Large intestine (tissue), 12 donors: ENCODE measurements at places on chromosomes 2 and 18. TPM values are rescaled to one million over a fixed set of nuclear protein-coding genes. Genes with fewer than 3 reads are reported as not detected.

SERPINB12 gene
- polyA plus RNA-seq, result not detected

OXER1 gene
- 12.2 TPM for polyA plus RNA-seq

KIAA2012 gene
- polyA plus RNA-seq, result 0.28 TPM

CEBPZOS gene
- 49.9 TPM for polyA plus RNA-seq

SLC20A1 gene
- 42.1 TPM for polyA plus RNA-seq

CYP27C1 gene
- 2.0 TPM for polyA plus RNA-seq

ITPRIPL1 gene
- polyA plus RNA-seq, result 1.9 TPM

SLC35F6 gene
- polyA plus RNA-seq, result 14.1 TPM

SLC35F5 gene
- polyA plus RNA-seq, result 73.7 TPM

ANKRD36B gene
- polyA plus RNA-seq, result 22.0 TPM

C2orf81 gene
- 2.0 TPM for polyA plus RNA-seq

ANKRD29 gene
- 6.1 TPM for polyA plus RNA-seq

GPR45 gene
- polyA plus RNA-seq, result 0.09 TPM

PSMA8 gene
- 0.04 TPM for polyA plus RNA-seq

SLC23A3 gene
- 6.2 TPM for polyA plus RNA-seq

C1GALT1C1L gene
- polyA plus RNA-seq, result 1.1 TPM

FNDC4 gene
- 4.2 TPM for polyA plus RNA-seq
